DMS 273 treated with DMSO at 0.1 percent for 48 hours (cell line): ENCODE measurements at places on chromosomes 7 and 10.

DNA sequence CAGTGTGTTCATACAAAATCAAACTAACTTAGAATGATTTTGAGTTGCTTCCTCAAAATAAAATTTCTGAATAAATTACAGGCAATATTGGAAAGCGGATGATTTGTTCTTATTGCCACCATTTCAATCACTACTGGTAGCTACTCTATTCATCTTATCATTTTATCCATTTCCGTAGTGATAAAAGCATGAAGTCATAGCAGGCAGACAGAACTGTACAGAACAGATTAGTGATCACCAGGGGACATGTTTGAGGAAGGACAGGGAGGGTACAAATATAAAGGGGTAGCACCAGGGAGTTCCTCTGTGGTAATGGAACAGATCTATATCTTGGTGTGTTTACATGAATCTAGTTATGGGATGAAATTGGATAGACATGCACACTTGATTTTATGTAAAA is 138.5 kb downstream of the WNT2 start:
- no peak for DNase-seq

DNA sequence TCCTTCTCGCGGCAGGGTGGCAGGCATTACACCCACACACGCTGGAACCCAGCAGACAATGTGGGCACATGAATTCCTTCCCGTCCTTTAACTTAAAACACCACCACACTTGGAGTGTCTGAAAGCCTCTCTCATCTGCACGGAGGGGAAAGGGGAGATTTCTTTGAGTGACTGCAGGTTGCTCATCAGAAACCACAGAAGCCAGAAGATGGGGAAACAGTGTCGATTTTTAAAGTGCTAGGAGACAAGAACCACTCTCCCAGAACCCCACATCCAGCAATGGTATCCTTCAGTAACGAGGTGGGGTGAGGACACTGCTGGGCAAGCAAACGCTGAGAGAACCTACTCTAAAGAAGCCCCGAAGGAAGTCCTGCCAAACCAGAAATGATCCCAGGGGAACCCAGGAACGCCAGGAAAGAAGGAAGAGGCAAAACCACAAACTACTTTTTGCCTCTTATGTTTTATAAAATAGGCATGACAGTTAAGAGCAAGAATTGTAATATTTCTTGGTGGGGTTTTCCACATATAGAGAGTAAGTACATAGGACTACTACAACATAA is 254.3 kb downstream of the ELFN1 start:
- no peak for DNase-seq

- DNase-seq, result no peak
Observed at GRCh38 chr10:122344741-122345258, 29.7 kb upstream of the PLEKHA1 start.

- DNase-seq, result no peak
Observed at GRCh38 chr10:61455656-61456055, 2.5 kb upstream of the TMEM26 start.

DNA sequence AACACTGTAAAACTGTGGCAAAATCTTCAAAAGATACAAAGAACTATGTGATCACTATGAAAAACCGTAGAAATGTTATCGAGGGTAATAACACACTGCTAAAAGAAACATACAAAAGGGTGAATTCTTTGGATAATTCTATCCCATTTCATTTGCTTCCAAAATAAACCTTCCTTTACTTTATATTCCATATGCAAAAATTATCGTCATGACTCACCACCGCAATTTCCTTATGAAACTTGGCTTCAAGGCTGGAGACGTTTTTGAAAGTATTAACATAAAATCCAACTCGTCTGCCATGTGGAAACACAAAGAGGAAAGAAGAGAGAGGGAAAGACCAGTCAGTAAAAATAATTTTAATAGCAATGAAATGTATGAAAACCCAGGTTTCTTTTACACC is 165.2 kb downstream of the AMPH start:
- DNase-seq, result no peak

DNA sequence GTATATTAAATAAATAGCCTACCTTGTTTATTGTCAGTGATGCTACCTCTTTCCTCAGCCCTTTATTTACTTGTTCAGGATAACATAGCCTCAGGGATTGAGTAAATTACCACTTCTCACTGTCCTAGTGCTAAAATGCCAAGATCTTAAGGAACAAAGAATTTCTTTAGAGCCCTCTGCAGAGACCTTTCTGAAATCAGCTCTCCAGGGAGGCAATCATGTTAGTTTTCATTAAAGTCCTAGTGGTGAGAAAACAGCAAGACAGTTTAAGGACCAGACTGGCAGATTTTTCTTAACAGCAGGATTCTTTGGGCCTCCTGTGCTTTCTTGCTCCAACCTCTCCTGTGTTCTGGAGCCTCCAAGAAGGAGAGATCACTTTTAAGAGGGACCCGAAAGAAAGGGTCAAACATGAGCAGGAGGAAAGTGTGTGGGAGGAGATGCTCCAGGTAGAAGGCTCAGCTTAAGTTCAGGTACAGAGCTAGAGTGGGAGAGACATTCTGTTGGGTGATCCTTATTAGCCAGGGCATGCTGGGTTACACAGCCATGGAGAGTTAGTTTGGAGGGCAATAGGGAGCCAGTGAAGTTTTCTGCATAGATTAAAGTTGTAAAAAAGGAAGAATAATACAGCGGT is 1.2 kb upstream of the PLCE1 start:
- peak; percentile 6 for DNase-seq

DNA sequence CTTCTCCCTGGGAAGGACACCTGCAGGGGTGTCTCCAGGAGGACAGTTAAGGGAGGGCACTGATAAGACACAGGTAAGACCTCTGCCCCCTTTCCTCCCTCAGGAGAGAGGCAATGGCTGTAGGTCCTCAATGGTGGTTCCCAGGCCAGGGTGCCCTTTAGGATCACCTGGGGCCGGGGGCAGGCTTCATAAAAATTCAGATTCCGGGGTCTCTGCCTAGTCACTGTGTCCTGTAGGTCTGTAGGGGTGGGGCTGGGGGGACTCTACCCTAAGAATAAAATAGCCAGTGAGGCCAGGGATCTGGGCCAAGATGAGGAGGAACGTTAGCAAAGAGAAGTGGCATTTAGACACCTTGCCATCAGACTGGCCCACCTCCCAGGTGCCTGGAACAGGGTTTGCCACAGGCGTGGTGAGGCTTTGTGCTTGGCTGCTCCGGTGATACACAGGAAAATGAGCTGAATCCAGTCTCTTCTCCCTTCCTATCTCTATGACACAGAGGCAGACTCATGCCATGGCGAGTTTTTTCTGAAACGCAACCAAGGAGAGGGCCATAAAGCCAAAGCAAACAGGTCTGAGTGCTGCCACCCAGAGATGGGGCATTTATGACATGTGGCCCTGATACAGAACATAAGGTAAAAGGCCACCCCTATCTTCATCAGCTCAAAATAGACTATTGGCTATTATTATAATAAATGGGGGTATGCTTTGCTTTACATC is 52.6 kb downstream of the SH3PXD2A start:
- no peak for DNase-seq
